ENCODE measurements at places on chromosomes 16 and 17. TPM values are rescaled to one million over a fixed set of nuclear protein-coding genes. Genes with fewer than 3 reads are reported as not detected.

Gene USP31
- total RNA-seq, result 12.3 TPM

Gene DOC2B
- total RNA-seq, result 0.94 TPM

Gene NOG
- 0.78 TPM for total RNA-seq

Gene GRAPL
- total RNA-seq, result not detected

Gene MT1H
- not detected for total RNA-seq

Gene TMEM92
- 31.0 TPM for total RNA-seq

Gene CDH13
- total RNA-seq, result not detected

Gene ALOX15
- total RNA-seq, result 0.21 TPM

Gene MYL4
- not detected for total RNA-seq

Gene LGALS9B
- total RNA-seq, result not detected

Gene TEDC2
- 19.0 TPM for total RNA-seq

Gene CHST5
- 0.10 TPM for total RNA-seq

Gene SULT1A2
- not detected for total RNA-seq

Gene FAM171A2
- total RNA-seq, result 3.7 TPM

Gene ARHGDIA
- 703 TPM for total RNA-seq

Gene ZDHHC1
- 6.9 TPM for total RNA-seq

Gene KRTAP17-1
- not detected for total RNA-seq

Gene CD300E
- total RNA-seq, result not detected

Gene MYH11
- total RNA-seq, result 0.09 TPM

Gene CLEC10A
- not detected for total RNA-seq

Gene SLFN14
- total RNA-seq, result not detected

Gene IL34
- total RNA-seq, result 0.77 TPM

Gene SOCS1
- 4.7 TPM for total RNA-seq

Gene ASB16
- not detected for total RNA-seq
